T-cell (primary cell): ENCODE measurements at places on chromosomes 2 and 18.

- H3K4me1 ChIP-seq, result no peaks in the 10 kb centered on the region
- no peak overlapping the region for H3K27ac ChIP-seq
- no peak overlapping the region for H3K4me3 ChIP-seq
- no peaks in the 10 kb centered on the region for H3K36me3 ChIP-seq
- DNase-seq, result no peak
- H3K27me3 ChIP-seq, result no peaks in the 10 kb centered on the region
Observed at GRCh38 chr18:60146220-60146960, 226.2 kb downstream of the MC4R start.

DNA sequence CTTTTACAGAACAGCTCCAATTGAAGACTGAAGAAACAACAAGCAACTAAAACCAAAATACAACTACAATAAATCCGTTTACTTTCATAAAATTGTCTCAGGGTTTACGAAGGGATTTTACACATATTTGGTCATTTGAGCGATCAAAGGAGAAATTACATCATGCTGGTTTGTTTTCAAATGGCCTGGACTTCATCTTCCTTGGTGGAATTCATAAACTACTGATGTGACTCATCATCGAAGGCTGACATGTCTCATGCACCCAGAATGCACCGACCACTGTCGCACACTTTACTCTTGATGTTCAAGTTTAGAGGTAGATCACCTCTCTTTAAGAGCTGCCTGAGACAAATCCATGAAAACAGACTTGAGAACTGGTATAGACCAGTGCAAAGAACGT, 25.6 kb upstream of the PMAIP1 start:
- H3K27ac ChIP-seq, result no peak overlapping the region
- no peaks in the 10 kb centered on the region for H3K27me3 ChIP-seq
- H3K4me1 ChIP-seq, result no peaks in the 10 kb centered on the region
- DNase-seq, result no peak

DNA sequence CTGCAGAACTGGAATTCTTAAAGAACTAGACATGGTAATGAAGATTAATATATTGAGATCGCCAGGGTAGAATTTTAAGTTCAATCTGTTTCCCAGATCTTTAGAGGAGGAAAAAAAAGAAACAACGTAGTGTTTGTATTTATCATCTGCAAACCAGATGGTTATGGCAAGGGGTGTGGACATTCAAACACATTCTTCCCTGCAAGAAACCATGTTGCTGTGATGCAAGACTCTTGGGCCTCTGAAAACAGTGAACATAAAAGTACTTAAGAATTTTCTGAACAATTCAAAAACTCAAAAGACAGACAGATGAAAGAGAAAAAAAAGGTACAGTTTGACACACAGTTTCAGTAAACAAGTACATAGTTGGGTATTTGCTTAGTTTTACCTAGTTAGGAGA, 35.6 kb downstream of the COL5A2 start:
- H3K4me3 ChIP-seq, result no peak overlapping the region

DNA sequence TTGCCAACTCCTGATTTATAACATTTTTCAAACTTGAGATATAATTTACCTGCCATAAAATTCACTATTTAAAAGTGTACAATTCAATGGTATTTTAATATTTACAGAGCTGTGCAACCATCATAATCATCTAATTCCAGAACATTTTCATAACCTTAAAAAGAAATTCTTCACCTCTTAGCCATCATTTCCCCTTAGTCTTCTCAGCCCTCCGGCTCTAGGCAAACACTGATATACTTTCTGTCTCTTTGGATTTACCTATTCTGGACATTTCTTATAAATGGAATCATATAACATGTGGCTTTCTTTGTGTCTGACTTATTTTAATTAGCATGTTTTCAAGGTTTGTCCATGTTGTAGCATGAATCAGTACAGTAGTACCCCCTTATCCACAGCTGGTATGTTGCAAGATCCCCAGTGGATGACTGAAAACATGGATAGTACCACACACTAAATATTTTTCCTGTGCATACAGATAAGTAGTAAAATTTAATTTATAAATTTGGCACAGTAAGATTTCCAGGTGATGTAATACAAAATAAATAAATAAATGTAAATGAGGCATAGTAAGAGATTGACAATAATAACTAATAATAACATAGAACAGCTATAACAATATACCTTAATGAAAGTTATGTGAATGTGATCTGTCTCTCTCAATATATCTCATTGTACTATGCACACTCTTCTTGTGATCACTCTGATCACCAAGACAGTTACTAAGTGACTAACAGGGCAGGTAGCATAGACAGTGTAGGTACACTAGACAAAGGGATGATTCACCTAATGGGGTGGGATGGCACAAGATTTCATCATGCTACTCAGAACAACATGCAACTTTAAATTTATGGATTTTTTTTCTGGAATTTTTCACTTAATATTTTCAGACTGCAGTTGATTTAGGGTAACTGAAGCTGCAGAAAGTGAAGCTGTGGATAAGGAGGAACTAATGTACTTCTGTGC, 73.1 kb downstream of the RAB3GAP1 start:
- H3K27ac ChIP-seq, result no peak overlapping the region
- H3K36me3 ChIP-seq, result peaks cover 27% of the 10 kb centered on the region
- no peaks in the 10 kb centered on the region for H3K27me3 ChIP-seq
- no peak overlapping the region for H3K4me3 ChIP-seq

DNA sequence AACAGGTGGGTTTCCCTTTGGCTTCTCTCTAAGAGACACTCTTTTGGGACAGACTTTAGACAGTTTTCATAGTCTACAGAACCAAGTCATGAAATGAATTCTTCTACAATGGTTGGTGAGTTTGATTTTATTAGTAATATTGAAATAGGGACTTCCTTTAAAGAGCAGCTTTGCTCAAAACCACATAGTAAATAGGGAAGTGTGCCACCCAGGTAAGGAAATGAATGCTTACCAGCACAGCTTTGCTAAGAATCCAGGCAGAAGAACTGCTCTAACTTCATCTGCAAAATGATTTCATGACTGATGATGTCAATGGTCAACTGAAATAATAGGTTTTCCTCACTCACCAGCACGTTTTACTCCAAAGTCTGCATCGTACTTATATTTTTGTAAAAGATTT, 89.2 kb downstream of the NYAP2 start:
- DNase-seq, result no peak
- no peaks in the 10 kb centered on the region for H3K27me3 ChIP-seq
- H3K4me1 ChIP-seq, result no peaks in the 10 kb centered on the region
- no peak overlapping the region for H3K27ac ChIP-seq
- H3K36me3 ChIP-seq, result no peaks in the 10 kb centered on the region
- no peak overlapping the region for H3K4me3 ChIP-seq

DNA sequence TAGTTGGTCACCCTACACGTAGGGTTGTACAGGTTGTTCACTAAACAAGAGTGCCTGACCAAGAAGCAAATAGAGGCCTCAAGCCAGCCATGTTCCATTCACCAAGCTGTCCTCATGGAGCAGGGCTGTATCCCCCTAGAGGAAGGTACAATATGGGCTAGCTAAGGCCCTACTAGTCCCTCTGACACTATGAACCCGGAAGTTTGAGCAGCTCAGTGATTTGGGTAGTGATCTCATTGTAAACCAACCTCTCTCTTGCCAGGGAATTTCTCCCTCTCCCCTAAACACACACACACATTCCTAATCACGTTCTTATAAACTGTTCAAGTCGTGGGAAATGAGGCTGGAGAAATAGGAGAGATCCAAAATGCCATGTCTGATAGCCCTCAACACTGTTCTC, 6.7 kb upstream of the CYS1 start:
- DNase-seq, result no peak
- no peaks in the 10 kb centered on the region for H3K36me3 ChIP-seq
- peaks cover 10% of the 10 kb centered on the region for H3K4me1 ChIP-seq
